ENCODE measurements at places on chromosomes 7 and 10.

DNA sequence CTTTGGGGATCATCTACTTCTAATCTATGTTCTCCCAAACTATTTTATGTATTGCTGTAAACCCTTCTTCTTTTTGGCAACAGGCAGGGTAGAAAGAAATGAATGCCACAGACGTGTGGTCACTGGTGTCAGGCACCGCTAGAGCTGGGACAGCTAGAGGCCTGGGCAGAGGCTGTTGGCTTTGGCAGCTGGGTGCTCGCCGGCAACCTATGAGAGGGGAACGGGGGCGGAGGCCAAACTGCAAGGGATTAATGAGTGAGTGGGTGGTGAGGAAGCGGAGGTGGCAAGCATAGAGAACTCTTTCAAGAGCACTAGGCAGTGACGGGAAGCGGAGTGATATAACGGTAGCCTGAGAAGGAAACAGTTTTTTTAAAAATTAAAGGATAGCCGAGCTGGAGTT is 78.5 kb downstream of the CREB5 start:
- no peak for ATAC-seq

DNA sequence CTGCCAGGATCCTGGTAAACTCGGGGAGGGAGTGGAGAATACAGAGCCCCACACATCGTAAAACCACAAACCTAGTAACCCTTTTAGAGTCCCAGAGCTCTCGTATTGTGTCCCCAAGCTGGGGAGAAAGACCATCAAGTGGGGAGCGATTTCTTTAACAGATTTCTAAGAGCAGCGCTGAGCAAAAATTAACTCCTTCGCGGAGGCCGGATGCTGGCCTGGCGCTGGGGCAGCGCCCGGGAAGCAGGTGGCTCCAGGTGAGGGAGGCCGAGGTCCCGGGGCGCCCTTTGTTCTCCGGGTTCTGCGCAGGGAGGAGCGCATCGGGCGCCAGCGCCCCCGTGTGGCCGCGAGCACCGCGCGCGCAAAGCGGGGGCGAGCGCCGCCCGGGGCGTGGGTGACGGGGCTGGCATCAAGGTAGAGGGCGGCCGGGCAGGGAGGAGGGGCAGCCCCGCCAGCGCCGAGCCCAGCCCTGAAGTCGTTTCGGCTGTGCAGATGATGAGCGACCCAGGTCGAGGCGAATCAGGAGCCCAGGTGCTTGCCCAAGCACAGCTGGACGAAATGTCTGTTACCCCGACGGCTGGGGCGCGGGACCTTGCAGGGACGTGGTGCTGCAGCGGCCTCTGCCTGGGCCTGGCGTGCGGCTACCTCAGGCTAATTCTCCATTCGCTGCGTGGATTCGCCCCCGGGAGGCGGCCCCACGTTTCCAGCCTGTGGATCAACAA is 10.4 kb upstream of the FGFR2 start:
- peak; percentile 85 for ATAC-seq

DNA sequence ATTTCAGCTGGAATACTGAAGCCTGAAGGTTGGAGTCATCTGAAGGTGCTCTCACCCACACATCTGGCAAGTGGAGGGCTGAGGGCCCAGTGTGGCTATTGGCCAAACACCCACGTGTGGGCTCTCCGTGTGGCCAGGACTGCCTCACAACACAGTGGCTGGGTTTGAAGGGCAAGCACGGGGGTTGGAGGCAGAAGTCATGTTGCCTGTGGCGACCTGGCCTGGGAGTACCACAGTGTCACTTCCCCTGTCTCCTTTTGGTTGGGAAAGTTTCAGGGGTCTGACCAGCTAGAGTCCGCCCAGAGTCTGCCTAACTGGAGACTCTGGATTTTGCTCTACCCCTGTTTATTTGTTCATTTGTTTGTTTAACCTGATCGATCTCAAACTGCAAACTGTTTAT is 169.5 kb downstream of the DNAJB6 start:
- no peak for ATAC-seq

GRCh38 chr10:1498746-1499358 is 238.5 kb downstream of the ADARB2 start:
- ATAC-seq, result no peak

DNA sequence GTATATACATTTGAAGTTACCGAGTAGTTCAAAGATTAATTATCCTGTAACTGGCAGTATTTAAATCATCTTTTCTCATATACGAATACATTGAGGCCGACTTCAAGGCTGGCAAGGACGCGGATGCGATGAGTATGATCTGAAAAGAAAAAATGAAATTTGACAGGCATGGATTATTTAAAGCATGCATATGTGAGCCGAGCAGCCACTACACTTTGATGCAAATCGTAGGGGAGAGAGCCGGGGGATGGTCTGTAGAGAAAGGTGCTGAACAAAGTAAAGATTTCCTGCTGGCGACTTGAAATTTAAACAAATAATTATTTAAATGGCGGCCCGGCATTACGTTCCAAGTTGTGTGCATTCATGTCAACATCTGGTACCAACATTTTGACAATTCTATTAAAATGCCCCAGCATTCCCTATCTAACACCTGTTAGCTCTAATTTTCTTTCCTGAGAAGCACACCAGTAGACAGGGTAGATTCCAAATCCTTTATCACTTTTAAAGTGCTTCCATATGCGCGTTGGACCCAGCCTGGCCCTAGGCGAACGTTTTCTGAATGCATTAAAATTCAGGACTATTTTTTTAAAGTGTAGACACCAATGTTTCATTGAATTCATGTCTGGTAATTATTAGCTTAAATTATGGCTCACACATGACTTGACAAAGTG is 188.7 kb downstream of the EMX2 start:
- ATAC-seq, result no peak

All from SK-N-SH treated with all-trans-retinoic acid at 6 μM for 48 hours (cell line).